ENCODE measurements at places on chromosomes 3 and 15. TPM values are rescaled to one million over a fixed set of nuclear protein-coding genes. Genes with fewer than 3 reads are reported as not detected.

GRCh38 chr3:75101329-75102147 is 487.1 kb upstream of the CNTN3 start:
- H3K27ac ChIP-seq: no peak overlapping the region
- H3K4me1 ChIP-seq: no peaks in the 10 kb centered on the region
- no peaks in the 10 kb centered on the region for H3K36me3 ChIP-seq

The LHFPL4 gene
- total RNA-seq: not detected

GRCh38 chr3:66483409-66483906 is 17.4 kb downstream of the LRIG1 start:
- peaks cover 47% of the 10 kb centered on the region for H3K4me1 ChIP-seq
- no peak overlapping the region for H3K4me3 ChIP-seq
- no peaks in the 10 kb centered on the region for H3K27me3 ChIP-seq
- H3K36me3 ChIP-seq: no peaks in the 10 kb centered on the region
- no peak overlapping the region for H3K27ac ChIP-seq

DNA sequence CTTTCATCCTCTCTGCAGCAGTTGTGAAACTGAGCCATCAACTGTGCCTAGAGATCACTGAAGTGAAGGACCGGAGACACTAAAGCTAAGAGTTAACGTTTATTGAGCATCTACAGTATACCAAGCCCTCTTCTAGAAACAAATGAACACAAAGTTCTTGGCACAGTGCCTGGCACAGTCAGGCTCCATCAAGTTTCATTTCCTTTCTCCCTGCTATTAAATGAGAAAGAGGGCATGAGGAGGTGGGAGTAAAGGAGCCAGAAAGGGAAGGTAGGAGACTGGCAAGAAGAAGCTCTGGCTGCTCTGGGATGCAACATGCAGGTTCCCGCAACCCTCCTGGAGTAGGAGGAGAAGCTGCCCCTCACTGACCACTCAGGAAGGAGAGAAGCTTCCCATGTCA is 30.6 kb downstream of the CYP19A1 start:
- H3K4me3 ChIP-seq: no peak overlapping the region
- H3K27ac ChIP-seq: no peak overlapping the region
- H3K4me1 ChIP-seq: no peaks in the 10 kb centered on the region
- DNase-seq: no peak
- no peaks in the 10 kb centered on the region for H3K36me3 ChIP-seq

DNA sequence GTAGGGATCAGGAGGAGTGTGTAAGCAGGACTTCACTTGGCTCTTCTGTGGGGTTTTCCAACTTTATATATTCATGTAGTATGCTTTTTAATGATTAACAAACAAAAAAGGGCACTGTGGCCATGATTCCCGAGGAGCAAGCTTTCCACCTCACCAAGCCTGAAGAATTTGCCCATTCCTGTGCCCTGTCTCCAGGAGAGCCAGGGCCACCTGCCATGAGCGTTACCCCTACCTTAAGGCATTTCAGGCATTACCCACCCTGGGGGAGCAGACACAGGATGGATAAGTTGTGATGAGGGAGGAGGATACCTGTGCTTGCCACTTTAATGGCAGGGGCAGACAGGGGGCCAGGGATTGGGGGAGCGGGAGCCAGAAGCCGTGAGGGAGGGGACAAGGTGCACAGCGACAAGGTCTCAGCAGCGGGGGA is 3.0 kb downstream of the TRPM1 start:
- H3K27me3 ChIP-seq: no peaks in the 10 kb centered on the region
- no peaks in the 10 kb centered on the region for H3K4me1 ChIP-seq
- no peak for DNase-seq
- H3K27ac ChIP-seq: no peak overlapping the region

The CPN2 gene
- total RNA-seq: not detected

DNA sequence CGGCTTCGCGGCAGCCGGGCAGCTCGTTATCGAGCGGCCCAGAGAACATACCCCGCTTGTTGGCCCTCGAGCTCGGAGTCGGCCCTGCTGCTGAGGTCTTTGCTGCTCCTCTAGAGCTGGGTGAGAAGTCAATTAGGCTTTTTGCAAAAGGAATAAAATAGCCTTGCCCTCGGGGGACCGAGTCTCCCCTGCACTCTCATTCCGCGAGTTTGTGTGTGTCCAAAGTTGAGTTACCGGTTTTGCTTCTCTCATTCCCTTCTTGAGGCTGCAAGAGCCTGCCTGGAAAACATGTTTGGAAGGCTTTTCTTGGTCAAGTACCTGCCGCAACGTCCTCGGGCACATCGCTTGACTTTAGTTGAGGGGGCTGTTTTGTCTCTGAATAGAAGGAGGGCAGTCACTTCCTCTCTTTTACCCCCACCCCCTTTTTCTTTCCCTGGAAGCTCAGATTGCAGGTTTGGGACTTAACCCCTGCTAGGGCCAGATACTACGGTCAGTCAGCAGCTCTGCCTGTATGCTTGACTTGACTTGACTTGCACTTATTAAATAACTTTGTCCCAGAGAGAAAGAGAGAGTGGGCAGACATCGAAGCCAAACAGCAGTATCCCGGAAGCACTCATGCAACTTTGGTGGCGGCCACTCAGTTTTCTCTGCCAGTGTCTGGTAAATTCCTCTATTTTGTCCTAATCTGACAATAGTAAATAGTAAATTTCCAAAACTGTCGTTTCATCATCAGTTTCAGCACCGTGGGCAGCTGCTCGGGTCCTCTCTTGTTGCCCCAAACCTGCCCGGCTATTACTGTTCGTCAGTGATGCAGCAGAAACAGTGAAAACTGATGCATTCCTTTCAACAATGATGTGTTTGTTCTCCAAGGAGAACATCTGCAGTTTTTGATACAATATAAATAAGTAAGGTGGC is 609 bp downstream of the RNF13 start:
- H3K4me1 ChIP-seq: peaks cover 14% of the 10 kb centered on the region
- peak; percentile 16 for DNase-seq
- no peaks in the 10 kb centered on the region for H3K36me3 ChIP-seq
- peak overlapping the region; percentile 94 for H3K27ac ChIP-seq

DNA sequence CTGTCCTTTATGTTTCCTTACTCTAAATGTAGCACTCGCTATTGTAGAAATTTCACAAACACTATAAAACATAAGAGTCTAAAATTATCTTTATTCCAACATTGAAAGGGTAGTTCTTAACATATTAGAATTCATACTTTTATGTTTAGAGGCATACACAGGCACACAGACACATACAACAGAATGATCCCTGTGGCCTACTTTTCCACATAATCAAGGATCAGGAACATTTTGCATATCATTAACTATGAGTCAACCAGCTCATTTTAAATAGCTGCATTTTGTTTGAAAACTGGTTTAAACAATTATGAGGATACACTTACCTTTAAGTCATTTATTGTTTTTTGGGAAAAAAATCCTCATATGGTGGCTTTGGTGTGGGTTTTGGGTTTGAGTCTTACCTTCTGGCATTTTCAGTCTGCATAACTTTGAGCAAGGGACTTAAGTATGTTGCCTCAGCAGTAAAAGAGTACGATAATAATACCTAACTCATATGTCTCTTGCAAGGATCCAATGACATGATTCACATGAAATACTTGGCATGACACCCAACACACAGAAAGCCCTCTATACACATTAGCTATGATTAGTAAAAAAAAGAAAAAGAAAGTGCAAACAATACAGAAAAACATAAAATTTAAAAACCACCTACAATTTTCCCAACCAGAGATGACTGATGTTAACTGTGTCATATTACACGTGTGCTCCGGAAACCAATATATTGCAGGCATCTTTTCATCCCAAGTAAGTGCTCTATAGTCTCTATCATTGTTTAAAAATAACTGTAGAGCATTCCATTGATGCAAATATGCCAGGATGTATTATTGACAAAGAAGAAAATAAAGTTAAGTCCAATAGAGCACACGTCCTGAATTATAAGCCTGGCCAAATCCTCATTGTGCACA is 213.1 kb upstream of the ADAMTS9 start:
- no peak overlapping the region for H3K27ac ChIP-seq
- no peak for DNase-seq
- H3K4me1 ChIP-seq: no peaks in the 10 kb centered on the region

The LTF gene
- total RNA-seq: not detected

DNA sequence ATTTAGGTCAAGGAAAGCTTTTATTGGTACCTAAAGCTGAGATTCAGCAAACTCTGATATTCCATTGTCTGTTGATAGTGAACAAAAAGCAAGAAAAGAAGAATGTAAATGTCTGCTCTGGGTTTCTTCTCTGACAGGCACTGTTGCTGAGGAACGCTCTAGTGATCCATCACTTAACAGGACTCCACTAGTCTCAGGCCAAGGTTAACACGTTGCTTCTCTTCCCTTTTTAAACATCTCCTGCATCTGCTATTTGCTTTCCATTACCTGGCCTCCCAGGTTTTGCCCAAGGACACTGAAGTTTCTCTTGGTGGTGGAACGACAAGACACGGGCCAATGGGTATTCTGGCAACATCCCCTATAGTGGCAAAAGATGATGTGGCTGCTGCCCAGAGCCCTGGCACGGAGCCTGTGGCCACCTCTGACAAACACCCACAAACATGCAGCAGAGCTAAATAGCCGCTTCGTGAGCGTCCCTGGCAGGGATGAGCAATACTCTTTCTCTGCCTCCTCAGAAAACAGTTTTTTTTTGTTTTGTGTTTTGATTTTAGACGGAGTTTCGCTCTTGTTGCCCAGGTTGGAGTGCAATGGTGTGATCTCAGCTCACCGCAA is 97.8 kb upstream of the AKAP13 start:
- H3K27ac ChIP-seq: no peak overlapping the region
- no peaks in the 10 kb centered on the region for H3K36me3 ChIP-seq
- no peaks in the 10 kb centered on the region for H3K4me1 ChIP-seq
- no peaks in the 10 kb centered on the region for H3K27me3 ChIP-seq
- no peak overlapping the region for H3K4me3 ChIP-seq

- no peaks in the 10 kb centered on the region for H3K27me3 ChIP-seq
- H3K36me3 ChIP-seq: no peaks in the 10 kb centered on the region
- H3K4me1 ChIP-seq: peaks cover 35% of the 10 kb centered on the region
- no peak for DNase-seq
Observed at GRCh38 chr3:172595664-172596393, 72.6 kb upstream of the TNFSF10 start.

- H3K4me1 ChIP-seq: no peaks in the 10 kb centered on the region
- no peak overlapping the region for H3K27ac ChIP-seq
- no peaks in the 10 kb centered on the region for H3K27me3 ChIP-seq
- no peak for DNase-seq
- H3K4me3 ChIP-seq: no peak overlapping the region
Observed at GRCh38 chr15:62896969-62897486, 145.5 kb upstream of the TPM1 start.

DNA sequence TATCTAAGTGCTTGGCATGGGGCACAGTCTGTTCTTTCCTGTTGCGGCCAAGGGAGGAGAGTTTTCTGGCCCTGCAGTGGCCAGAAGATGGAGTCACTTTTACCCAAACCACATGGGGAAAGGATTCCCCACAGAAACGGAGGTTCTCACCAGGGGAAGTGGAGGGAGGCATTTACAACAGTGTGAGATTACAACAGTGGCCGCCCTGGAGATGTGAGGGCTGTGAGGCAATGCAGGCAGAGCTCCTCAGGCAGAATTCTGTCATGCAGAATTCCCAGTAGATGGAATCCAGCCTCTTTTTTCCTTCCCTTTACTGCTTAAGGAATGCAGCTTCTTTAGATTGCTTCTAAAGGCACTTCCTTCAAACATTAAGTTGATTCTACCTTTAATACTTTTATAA is 83.1 kb downstream of the CACNA1D start:
- H3K36me3 ChIP-seq: no peaks in the 10 kb centered on the region
- DNase-seq: no peak
- H3K27ac ChIP-seq: no peak overlapping the region
- H3K4me3 ChIP-seq: no peak overlapping the region
- H3K27me3 ChIP-seq: no peaks in the 10 kb centered on the region

- no peak overlapping the region for H3K27ac ChIP-seq
- H3K36me3 ChIP-seq: no peaks in the 10 kb centered on the region
- H3K4me1 ChIP-seq: no peaks in the 10 kb centered on the region
- H3K4me3 ChIP-seq: no peak overlapping the region
Observed at GRCh38 chr15:89646416-89647141, 8.7 kb downstream of the KIF7 start.

The DNASE1L3 gene
- total RNA-seq: 0.66 TPM

DNA sequence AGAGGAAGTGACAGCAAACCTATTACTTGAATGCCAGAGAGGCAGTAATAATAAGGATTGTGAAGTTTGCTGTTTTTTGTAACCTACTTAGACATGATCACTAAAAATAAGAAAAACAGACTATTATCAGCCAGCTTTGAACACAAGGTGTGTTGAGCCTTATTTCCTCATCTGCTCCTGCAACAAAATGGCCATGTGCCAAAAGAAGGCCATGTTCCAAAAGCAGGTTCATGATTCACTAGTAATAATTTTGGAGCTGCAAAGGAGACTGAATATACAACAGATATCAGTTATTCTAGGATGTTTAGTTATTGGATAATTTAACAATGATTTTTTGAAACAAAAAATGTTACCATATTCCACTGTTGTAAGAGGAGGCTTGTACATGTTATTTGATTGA is 578.7 kb downstream of the SQOR start:
- no peak overlapping the region for H3K27ac ChIP-seq
- DNase-seq: no peak
- no peaks in the 10 kb centered on the region for H3K36me3 ChIP-seq
- H3K4me3 ChIP-seq: no peak overlapping the region

The EXD1 gene
- not detected for total RNA-seq

- H3K36me3 ChIP-seq: peaks cover 50% of the 10 kb centered on the region
- no peaks in the 10 kb centered on the region for H3K27me3 ChIP-seq
- H3K4me3 ChIP-seq: no peak overlapping the region
- DNase-seq: no peak
Observed at GRCh38 chr3:71051259-71051595, 532.3 kb downstream of the FOXP1 start.

GRCh38 chr15:63509056-63509954 is 4.9 kb downstream of the USP3 start:
- peak overlapping the region; percentile 13 for H3K4me3 ChIP-seq
- peaks cover 69% of the 10 kb centered on the region for H3K4me1 ChIP-seq
- H3K36me3 ChIP-seq: no peaks in the 10 kb centered on the region
- DNase-seq: no peak

The NR2E3 gene
- not detected for total RNA-seq

The STXBP5L gene
- not detected for total RNA-seq

The ANKUB1 gene
- total RNA-seq: not detected

The IRAK2 gene
- total RNA-seq: 2.3 TPM

DNA sequence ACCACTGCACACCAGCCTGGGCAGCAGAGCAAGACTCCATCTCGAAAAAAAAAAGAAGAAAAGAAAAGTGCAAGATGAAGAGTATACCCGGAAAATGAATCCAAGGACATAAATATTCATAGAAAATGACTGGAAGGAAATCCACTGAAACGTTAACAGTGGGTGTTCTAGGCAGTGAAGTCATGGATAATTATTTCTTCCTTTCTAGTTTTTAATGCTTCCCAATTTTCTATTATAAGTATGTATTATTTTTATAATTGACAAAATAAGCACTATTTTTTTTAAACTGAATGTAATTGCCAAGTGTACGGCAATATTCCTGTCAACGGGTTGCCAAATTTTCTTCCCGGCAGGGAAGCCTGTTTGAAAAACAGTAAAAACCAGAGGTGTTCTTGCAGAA is 37.4 kb upstream of the MGLL start:
- no peak overlapping the region for H3K27ac ChIP-seq
- no peaks in the 10 kb centered on the region for H3K36me3 ChIP-seq
- no peaks in the 10 kb centered on the region for H3K27me3 ChIP-seq
- DNase-seq: no peak
- no peaks in the 10 kb centered on the region for H3K4me1 ChIP-seq
- H3K4me3 ChIP-seq: no peak overlapping the region

GRCh38 chr3:82596805-82597204 is 835.4 kb upstream of the GBE1 start:
- DNase-seq: no peak
- no peaks in the 10 kb centered on the region for H3K4me1 ChIP-seq

The PSMA4 gene
- 80.3 TPM for total RNA-seq

- H3K4me1 ChIP-seq: no peaks in the 10 kb centered on the region
- H3K27ac ChIP-seq: no peak overlapping the region
- H3K4me3 ChIP-seq: no peak overlapping the region
- no peak for DNase-seq
Observed at GRCh38 chr15:69522361-69522760, 69.7 kb downstream of the RPLP1 start.

Measured in naive thymus-derived CD4-positive, alpha-beta T cell (primary cell).